ENCODE measurements at places on chromosomes 3 and 15.

- no peak overlapping the region for H3K27ac ChIP-seq
- no peaks in the 10 kb centered on the region for H3K27me3 ChIP-seq
- peaks cover 10% of the 10 kb centered on the region for H3K4me1 ChIP-seq
Measured at GRCh38 chr15:48337607-48338006, 6.4 kb downstream of the DUT start.

DNA sequence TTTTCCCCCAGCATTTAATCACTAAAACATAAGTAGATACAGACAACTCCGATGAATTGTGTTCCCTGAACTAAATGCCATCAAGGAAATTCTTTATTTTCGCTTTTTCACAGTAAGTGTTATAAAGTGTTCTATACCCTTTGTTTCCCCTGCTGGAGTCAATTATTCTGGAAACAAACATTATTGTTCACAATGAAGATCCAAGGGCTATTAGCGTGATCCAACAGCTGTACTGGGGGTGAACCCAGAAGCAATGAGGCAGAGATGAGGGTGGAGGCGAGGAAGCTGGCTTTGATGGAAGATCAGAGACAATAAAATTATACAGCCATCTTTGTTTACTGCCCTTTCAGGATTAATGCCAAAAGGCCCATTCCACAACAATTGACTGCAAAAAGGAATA lies 250.3 kb upstream of the IGF1R start:
- H3K36me3 ChIP-seq, result no peaks in the 10 kb centered on the region
- peak overlapping the region; percentile 41 for H3K27ac ChIP-seq
- no peaks in the 10 kb centered on the region for H3K27me3 ChIP-seq
- peaks cover 7% of the 10 kb centered on the region for H3K4me1 ChIP-seq
- no peak for DNase-seq

- H3K27me3 ChIP-seq, result no peaks in the 10 kb centered on the region
- H3K27ac ChIP-seq, result no peak overlapping the region
- H3K4me3 ChIP-seq, result no peak overlapping the region
- no peak for DNase-seq
- no peaks in the 10 kb centered on the region for H3K36me3 ChIP-seq
- no peaks in the 10 kb centered on the region for H3K4me1 ChIP-seq
Measured at GRCh38 chr3:98695796-98696195, 67.3 kb upstream of the ST3GAL6 start.

DNA sequence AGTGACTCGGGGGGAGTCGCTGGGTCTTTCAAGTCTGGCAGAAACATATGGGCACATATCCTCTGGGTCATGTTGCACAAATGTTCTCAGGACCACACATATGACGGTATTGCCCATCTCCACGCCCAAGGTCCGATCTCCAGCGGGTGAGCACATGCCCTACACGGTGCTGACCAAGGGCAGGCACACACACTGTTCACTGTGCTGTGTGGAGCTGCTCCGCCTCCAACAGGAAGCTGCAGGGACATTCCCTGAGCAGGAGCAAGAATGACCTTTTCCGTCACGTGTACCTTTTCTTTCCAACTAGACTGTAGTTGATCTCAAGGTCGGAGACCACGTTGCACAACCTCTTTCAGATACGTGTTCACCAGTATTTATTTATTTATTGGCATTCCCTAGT lies 41.7 kb upstream of the B3GNT5 start:
- DNase-seq, result no peak
- H3K4me1 ChIP-seq, result no peaks in the 10 kb centered on the region
- H3K27me3 ChIP-seq, result peaks cover 2% of the 10 kb centered on the region
